ENCODE measurements at places on chromosomes 7 and 10.

DNA sequence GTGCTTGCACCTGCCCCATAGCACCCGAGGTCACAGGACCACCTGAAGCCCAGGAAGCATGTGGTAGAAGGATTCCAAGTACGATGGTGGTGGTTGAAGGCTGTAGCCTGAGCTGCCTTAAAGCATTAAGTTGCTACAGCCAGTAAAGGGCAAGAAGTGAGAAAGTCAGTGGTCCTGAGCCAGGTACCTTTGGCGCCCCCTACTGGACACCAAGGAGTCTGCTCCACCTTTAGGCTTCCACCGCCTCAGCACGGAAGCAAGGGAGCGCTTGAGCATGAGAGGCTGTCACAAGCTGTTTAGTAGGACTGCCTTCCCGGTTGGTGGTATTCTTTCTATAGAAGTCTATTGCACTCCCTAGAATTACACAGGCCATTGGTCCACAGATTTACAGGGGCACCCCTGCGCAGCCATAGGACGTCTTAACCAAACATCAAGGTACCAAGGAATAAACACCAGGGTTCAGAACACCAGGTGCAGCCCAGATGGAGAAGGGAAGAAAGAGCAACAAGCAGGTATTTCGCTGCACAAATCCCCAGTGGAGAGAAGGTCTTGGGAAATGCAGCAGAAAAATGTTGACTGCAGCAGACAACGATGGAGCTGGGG lies 2.2 kb downstream of the CRTAC1 start:
- DNase-seq: peak; percentile 21

DNA sequence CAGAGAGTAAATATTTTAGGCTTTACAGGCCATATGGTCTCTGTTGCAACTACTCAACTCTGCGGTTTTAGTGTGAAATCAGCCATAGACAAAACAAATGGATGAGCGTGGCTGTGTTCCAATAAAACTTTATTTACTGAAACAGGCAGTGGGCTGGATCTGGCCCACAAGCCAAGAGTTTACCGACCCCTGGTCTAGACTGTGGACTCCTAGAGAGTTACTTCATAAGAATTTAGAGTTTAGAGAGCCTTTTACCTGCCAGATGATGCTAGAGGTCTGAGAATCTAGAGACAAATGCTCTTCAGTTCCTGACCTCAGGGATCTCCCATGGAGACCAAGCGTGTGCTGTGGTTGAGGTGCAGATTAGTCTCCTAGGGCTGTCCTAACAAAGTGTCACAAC lies 174.8 kb downstream of the PTEN start:
- DNase-seq: no peak

DNA sequence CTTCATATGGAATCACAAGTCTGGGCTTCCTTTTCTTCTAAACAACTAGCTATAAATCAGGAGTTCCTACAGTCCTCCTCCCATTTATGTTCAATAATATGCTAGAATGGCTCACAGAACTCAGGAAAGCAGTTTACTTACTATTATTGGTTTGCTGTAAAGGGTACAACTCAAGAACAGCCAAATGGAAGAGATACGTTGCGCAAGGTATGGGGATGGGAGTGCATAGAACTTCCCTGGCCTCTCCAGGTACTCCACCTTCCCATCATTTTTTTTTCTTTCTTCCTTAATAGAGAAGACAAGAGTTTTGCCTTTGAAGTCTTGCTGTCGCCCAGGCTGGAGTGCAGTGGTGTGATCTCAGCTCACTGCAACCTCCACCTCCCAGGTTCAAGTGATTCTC lies 27.1 kb upstream of the SEMA4G start:
- DNase-seq: no peak

DNA sequence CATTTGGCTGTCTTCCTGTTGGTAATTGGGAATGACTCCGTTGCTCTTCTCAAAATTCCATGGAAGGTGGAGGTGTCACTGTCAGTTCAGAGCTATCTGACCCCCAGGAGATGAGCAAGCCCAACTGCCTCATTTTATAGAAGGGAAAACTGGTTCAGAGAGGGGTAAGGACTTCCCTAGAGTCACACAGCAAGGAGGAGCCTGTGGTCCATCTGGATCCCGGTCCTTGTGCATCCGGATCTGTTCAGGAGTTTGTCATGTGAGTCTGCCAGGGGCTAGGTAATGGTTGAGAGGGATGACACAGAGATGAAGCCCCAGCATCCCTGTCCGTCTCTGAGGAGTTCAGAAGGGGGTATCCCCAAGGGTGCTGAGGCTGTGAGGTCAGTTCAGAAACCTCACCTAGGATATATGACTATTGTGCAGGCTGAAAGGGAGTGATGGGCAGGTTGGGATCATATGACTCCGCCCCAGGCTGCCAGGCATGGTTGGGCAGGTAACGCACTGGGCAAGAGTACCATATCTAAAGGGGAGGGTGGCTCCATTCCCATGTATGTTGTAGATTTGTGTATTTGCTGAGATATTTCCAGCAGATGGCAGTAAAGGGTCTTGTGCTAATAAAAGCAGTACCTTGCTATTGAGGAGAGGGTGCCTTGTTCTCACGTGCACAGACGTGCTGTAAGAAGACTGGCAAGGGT lies 16.0 kb upstream of the SLC29A3 start:
- no peak for DNase-seq

DNA sequence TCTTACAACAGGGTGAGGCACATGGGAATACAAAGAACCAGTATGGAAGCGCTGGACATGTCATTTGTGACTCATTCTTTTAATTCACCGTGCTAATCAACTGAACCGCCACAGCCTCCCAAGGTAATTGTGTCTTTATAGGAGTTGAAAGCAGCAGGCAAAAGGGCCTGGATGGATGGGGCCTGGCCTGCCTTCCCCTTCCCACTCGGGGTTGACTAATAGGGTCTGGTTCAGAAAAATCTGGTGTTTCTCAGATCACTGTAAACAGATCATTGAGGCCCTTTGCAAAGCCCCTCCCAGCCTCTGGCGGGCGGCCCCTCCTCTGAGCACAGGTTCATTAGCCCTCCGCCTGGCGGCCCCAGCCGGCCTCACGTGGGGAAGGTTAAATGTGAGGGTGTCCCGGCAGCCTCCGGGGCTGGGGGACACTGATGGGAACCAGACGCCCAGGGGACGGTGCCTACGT lies 100.8 kb downstream of the EBF3 start:
- no peak for DNase-seq

DNA sequence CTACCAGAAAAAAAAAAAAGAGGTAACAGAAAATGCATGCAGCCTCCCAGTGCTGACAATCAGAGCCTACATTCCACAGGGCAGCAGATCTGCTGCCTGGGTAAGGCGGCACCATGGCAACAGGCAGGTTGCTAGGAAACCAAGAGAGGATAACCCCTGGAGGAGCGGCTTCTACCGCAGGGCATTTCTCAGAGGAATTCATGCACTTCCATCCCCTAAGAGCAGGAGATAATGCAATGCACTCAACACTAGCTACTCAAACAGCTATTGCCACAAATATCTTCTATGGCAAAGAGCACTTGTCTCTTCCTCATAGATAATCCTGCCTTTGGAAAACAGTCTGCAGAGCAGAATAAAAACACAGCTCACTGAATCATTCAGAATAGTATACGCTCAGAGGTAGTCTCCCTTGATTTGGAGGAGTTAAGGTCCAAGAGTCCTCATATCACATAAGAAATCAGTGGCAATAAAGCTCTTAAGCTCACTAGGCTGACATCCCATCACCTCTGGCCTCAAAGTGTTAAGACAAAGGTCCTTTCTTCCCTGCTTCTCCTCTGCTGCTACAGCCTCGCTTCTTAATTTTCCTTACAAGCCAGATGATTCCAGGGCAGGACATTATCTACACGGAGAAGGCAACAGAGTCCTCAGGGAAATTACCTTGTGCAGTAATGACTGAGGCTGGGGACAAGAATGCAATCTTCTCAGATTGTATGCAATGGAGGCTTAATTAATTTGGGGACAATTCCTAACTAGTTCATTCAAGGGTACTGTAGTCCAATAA lies 10.7 kb downstream of the PSAP start:
- no peak for DNase-seq

GRCh38 chr7:49714182-49714581 lies 59.3 kb upstream of the VWC2 start:
- DNase-seq: no peak

DNA sequence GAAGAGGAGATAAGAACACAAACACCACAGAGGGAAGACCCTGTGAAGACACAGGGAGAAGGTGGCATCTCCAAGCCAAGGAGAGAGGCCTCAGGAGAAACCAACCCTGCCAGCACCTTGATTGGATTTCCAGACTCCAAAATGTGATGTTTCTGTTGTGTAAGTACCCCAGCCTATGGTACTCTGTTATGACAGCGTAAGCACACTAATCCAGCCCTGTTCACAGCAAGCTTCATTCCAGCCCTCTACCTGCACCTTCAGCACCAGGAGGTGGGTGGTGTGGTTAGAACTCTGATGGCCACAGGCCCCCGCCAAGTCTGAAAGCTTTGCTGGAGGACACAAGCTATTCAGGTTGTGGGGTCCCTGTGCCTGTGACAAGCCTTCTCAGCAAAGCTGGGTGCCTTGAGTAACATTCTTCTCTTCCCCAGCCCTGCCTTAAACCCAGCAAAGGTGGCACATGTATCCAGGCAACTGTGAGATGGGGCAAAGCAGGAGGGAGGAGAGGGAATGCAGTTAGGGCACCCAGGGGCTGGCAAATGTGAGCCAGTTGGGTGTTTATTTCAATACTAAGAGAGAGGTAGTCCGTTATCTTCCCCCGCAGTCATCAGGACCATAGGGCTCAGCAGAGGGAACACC lies 4.5 kb downstream of the VSTM4 start:
- no peak for DNase-seq

GRCh38 chr7:131124001-131124629 lies 203.6 kb upstream of the MKLN1 start:
- DNase-seq: no peak

DNA sequence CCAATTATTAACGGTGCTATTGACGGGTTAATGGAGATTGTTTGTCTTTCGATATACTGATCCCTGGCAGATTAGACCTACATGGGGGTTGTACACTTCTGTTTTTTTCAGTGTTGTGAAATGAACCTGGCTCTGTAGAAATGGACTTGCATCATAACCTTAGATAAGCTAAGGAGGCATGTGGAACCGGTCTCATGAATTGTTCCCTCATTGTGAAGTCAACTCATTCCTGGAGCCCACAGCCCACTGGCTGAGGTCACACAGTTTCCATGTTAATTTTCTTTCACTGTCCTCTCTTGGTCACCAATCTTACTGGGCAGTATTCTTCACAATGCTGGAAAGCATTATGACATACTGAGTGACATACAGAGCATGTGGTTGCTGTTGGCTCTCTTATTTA lies 202.8 kb downstream of the BMPER start:
- no peak for DNase-seq

DNA sequence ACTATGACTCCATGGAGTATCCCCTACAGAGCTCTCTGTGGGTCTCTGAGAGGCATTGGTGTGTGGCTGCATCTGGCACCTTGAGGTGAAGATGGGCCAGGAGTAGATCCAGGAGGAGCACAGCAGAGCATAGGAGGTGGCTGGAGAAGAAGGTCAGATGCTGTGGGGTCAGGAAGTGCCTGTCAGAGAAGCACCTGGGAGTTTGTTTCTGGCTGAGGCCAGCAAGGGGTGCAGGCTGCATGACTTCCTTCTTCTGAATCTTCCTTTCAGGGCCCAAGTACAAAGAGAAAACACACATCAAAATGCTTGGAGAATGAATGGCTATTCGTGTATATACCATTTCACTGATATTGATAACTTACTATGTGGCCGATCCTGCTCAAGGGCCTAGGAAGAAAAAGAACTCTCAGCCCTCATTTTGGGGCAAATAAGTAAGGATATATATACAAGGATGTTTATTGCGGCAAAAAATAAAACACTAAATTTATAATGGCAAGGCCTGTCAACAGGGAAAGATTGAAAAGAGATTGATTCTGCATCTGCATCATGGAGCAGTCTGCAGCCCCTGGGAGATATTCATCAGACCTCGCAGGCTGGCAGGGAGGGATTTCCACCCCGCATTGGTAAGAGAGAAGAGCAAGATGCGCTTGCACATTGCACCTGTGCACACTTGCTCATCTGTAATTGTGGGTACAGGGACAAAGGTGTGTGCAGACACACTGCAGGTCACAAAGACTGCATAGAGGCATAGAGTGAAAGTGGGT lies 39.2 kb downstream of the PTPRE start:
- no peak for DNase-seq

- no peak for DNase-seq
These were observed 636.5 kb downstream of the CALN1 start for GRCh38 chr7:71775648-71776047.

DNA sequence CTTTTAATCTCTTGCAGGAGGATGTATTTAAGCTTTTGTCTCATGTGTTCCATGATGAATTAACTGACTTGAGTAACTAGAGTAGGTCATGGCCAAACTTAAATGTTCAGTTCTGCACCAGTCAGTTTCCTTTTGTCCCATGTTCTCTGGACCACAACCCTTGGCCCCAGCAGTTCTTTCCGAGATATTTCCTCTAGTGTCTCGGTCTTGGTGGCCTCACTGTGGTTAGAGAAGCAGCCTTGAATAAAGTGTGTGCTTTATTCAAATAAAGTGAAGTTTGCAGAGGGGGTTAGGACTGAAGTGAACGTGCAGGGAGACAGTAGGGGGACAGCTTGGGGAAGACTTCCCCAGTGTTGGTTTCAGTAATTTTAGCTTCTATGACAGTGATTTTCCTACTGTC lies 9.3 kb downstream of the ZNF212 start:
- no peak for DNase-seq

- no peak for DNase-seq
These were observed 5.2 kb downstream of the IKZF1 start for GRCh38 chr7:50309721-50310120.

DNA sequence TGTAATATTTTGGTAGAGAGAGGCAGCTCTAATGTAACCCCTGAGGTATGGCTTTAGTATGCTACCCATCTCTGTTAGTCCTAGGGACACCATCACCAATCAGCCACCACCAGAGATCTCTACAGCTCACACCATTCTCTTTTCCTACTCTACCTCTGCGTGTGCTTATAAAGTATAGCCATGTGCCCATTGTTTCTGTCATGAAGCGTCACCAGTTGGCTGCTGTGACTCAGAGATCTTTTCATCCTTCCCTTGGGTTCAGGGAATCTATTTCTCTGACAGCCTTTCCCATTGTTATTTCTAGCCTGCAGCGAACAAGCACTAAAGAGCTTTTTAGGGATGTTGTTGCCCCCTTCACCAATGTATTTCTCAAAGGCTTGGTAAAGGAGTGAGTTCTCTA lies 103.3 kb downstream of the TPST1 start:
- no peak for DNase-seq

DNA sequence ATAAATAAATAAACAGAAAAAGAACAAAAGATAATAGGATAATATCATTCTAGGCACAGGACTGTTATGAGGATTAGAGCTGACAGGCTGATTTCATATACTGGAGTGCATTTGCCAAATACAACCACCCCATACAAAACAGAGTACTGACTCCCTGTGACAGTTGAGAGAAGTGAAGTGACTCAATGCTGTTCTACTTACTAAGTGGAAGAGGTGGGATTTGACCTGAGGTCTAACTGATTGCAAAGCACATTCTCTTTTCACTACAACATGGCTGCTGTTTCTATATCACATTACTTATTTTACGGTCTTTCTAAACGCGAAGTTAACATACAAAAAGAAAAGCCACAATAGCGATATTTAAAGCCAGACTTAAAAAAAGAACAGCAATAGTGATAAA lies 51.4 kb downstream of the ITGB1 start:
- no peak for DNase-seq
